ENCODE measurements at places on chromosomes 16 and 17.

GRCh38 chr16:49560004-49560830, 186.6 kb downstream of the C16orf78 start:
- DNase-seq = no peak

DNA sequence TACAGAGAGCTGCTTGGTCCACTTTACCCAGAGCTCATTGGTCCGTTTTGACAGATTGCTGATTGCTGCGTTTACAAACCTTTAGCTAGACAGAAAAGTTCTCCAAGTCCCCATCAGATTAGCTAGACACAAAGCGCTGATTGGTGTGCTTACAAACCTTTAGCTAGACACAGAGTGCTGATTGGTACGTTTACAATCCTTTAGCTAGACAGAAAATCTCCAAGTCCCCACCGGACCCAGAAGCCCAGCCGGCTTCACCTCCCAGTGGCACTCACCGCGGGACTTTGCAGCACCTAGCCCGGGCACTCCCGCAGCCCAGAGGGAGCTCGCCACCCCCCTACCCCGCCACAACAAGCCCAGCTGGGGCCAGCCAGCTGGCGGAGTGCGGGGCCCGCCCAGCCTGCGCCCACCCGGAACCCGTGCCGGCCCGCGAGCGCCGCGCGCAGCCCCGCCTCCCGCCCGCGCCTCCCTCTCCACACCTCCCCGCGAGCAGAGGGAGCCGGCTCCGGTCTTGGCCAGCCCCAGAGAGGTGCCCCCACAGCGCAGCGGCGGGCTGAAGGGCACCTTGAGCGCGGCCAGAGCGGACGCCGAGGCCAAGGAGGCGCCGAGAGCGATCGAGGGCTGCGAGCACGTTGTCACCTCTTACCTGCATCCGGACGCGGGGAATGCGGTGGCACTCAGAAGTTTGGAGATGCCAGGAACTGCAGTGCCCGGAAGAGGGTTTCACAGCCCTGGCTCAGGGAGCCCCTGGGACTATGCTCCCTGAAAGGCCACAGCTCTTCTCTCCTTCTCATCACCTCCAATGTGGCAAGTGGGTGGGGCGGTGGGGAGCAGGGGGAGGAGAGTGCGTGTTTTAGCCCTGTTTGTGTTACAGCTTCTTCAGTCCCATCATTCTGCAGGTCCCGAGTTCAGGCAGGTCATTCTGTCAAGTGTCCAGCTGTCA, 1504.5 kb downstream of the CDH11 start:
- DNase-seq = no peak

GRCh38 chr16:73912281-73912680, 384.3 kb upstream of the PSMD7 start:
- DNase-seq = no peak

GRCh38 chr17:83161298-83162034, 82.1 kb downstream of the METRNL start:
- no peak for DNase-seq

GRCh38 chr16:10345629-10346028, 40.2 kb upstream of the ATF7IP2 start:
- DNase-seq = no peak
